Activated naive CD4-positive, alpha-beta T cell treated with anti-CD3 and anti-CD28 coated beads for 36 hours (primary cell): ENCODE measurements at places on chromosomes 7 and 10. TPM values are rescaled to one million over a fixed set of nuclear protein-coding genes. Genes with fewer than 3 reads are reported as not detected.

Gene PCGF5
- 34.2 TPM for total RNA-seq

Gene NOC3L
- 40.1 TPM for total RNA-seq

Gene MCU
- total RNA-seq: 23.6 TPM

Gene CC2D2B
- total RNA-seq: not detected

Gene NKX6-2
- not detected for total RNA-seq

GRCh38 chr10:44300666-44301649 is 83.9 kb downstream of the CXCL12 start:
- DNase-seq: no peak

DNA sequence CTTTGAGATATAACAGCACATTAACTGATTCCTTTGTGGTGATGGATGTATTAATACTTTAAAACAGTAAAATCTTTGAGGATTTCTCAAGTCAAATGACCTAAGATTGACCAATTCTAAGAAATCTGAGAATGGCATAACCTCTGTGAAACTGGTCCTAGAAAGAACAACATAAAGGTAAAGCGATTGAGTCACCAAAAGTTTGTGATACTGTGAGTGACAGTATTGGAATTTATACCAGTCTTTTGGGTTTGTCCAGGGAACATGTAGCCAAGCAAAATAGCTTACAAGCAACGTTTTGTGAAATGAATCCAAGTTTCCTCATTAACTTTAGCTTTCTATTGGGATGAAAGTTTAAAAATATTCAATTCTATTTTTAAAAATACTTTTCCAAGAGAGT is 157.4 kb upstream of the TMEM196 start:
- DNase-seq: no peak

- no peak for DNase-seq
Measured at GRCh38 chr7:44441079-44441478, 49.4 kb downstream of the NUDCD3 start.

- no peak for DNase-seq
Measured at GRCh38 chr7:139893999-139894398, 64.9 kb downstream of the TBXAS1 start.

DNA sequence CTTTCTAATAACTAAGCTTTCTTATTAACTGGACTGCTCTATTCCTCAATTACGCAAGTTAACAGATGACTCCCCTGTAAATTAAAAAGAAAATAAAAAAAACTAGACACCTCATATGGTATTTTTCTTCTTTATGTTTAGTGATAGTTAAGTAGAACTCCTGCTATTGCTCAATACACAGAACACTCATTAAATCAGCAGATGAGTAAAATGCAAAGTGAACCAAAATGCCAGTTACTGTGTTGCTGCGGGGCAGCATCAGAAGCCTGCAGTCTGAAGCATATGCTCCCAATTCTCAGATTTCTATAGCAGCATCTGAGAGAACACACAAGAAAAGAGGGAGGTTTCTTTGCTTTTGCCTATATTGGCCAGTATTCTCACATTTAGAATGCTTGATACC is 28.4 kb downstream of the CDK6 start:
- DNase-seq: no peak

DNA sequence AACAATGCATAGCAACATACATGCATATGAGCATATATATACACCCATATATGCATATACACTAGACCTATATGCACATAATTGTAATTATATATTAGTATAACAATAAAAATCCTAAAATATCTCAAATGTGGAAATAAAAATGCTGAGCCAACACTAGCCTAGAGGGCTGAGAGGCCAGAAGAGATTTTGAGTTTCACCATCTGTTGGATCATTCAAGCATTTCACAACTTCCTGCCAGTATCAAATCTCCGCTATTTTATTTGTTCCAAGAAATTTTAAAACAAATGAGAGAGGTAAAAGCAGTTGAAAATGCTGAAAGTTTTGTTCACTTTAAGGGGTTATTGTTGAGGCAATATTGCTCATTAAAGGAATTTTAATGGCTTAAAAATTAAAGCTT is 187.0 kb downstream of the PCDH15 start:
- no peak for DNase-seq

GRCh38 chr7:138911007-138911406 is 70.2 kb downstream of the KIAA1549 start:
- no peak for DNase-seq

- DNase-seq: no peak
Measured at GRCh38 chr10:97363071-97363470, 28.5 kb upstream of the FRAT2 start.

DNA sequence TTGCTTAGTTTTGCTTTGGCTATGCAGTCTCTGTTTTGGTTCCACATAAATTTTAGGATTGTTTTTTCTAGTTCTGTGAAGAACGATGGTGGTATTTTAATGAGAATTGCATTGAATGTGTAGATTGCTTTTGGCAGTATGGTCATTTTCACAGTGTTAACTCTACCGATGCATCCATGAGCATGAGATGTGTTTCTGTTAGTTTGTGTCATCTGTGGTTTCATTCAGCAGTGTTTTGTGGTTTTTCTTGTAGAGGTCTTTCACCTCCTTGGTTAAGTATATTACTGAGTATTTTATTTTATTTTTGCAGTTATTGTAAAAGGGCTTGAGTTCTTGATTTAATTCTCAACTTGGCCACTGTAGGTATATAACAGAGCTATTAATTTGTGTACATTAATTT is 78.2 kb upstream of the ZNF92 start:
- DNase-seq: no peak

DNA sequence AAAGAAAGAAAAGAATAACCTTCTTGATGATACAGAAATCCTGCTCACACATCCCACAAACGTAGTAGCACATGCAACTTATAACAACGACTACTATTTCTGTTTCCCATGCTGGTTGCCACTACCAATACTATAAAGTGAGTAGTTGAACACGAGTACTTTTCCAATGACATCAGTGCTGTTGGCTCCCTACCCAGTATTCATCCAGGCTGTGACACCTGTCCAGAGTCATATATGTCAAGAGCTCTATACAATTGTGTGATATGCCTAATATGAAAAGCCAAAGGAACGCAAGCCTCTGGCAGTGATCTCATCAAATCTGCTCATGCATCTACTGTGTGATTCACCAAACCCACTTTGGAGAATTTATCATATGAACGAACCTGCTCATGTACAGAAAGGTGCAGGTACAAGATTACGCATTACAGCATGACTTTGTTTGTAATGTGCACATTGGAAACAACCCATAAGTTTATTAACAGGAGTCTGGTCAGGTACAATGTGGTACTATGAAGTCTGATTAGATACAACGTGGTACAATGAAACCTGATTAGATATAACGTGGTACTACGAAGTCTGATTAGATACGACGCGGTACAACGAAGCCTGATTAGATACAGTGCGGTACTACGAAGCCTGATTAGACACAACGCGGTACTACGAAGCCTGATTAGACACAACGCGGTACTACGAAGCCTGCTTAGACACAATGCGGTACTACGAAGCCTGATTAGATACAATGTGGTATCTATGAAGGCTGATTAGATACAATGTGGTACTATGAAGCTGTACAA is 5.8 kb upstream of the ITIH5 start:
- no peak for DNase-seq

GRCh38 chr7:132691201-132691600 is 114.9 kb upstream of the PLXNA4 start:
- no peak for DNase-seq

GRCh38 chr10:89346405-89347254 is 18.8 kb downstream of the IFIT3 start:
- no peak for DNase-seq

DNA sequence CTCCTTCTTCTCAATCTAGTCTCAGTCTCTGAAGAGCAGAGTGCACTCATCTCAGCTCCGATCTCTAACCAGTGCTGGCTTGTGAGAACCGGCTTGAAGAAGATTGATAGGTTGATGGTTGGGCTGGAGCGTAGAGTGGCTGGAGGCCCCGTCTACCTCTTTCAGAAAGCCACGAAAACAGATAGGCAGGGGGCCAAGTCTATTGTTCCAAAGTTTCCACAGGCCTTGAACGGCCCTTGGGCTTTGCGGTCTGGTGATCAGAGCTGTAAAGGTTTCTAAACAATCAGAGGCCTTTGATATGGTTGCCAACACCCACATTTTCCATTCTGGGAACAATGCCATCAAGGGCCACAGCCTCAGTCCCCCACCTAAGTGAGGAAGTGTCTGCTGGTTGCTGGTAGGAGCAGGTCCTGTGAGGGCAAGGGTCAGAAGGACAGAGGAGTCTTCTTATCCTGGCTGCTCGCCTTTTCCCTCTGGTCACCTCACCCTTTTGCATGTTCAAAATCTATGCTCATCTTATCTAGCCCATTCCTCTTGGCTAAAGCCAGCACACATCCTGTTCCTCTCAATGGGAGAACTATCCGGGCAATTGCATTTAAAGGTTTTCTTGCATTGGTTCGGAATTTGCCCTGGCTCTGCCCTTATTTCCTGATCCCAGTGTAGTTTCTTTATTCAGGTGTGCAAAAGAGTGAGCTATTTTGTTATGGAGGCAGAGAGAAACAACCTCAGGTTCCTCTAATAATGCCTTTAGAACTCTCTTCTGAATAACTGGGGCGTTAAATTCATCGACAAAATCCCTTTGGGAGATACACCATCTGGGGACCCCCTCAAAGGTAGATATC is 70.3 kb upstream of the KMT2E start:
- peak; percentile 82 for DNase-seq

DNA sequence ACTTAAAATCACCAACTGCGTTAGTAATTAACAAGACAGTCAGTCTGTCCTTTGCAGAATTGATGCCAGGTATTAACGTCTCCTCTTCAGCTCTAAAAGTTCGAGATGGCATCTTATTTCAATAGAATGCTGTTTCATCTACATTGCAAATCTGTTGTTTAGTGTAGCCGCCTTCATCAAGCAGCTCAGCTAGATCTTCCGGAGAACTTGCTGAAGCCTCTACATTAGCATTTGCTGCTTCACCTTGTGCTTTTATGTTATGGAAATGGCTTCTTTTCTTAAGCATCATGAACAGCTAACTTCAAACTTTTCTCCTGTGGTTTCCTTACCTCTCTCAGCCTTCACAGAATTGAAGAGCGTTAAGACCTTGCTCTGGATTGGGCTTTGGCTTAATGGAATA is 95.5 kb upstream of the FAM20C start:
- DNase-seq: no peak

- no peak for DNase-seq
Measured at GRCh38 chr7:55275291-55276200, 89.6 kb upstream of the LANCL2 start.

DNA sequence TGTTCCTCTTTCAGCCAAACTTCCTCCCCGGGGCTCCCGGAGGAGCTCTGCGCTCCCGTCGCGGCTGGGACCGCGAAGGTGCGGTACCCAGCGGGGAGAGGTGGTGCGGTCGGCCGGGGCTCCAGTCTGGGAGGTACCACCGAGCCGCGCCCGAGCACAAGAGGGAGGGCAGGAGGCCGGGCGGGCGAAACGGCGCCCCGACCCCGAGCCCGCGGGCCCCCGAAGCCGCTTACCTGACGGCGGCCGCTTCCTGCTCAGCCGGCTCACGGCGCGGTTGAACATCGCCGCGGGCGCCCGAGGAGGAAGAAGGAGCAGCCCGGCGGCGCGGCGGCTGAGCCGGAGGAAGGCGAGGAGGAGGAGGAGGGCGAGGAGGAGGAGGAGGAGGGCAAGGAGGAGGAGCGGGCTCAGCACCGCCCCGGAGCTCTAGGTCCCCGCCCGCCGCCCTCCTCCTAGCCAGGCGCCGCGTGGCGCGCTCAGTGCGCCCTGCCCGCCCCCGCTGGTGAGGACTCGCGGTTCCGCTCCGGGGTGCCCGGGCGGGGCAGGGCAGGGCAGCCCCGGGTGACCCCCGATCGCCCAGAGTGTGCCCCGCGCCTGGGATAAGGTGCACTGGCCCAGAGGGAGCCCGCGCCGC is at the start of gene RGS10:
RGS10 (minus strand) TSS at position 363 of the 631 bp plus-strand sequence; CDS start at position 282, 81 bp downstream.
- DNase-seq: peak; percentile 87

- no peak for DNase-seq
Measured at GRCh38 chr10:49298983-49299815, at the start of gene C10orf71. C10orf71 (plus strand) TSS chr10:49299170; CDS start chr10:49322546, 23,376 bp downstream.
